ENCODE measurements at places on chromosomes 3 and 15. TPM values are rescaled to one million over a fixed set of nuclear protein-coding genes. Genes with fewer than 3 reads are reported as not detected.

DNA sequence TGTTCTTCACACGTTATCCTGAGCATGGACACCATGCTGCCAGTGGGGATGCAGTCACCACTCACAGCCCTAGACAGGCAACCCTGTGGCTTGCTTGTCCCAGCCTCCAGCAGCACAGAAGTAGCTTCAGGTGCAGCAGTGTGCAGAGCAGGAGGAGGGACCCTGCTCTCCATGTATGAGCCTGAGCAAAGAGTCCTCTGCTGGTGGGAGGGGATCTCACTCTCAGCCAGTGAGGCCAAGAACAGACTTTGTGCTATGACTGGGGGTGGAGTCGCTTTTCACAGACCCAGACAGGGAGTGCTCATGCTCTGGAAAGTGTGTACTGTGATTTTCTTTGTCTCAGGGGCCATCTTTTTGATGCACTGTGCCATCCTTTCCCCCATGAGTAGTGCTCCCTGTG is 66.1 kb upstream of the NDN start:
- H3K4me3 ChIP-seq = no peak overlapping the region
- H3K36me3 ChIP-seq = no peaks in the 10 kb centered on the region
- no peaks in the 10 kb centered on the region for H3K4me1 ChIP-seq
- H3K27ac ChIP-seq = no peak overlapping the region

- H3K4me1 ChIP-seq = peaks cover 23% of the 10 kb centered on the region
- no peaks in the 10 kb centered on the region for H3K27me3 ChIP-seq
- H3K27ac ChIP-seq = no peak overlapping the region
- H3K36me3 ChIP-seq = no peaks in the 10 kb centered on the region
Observed at GRCh38 chr3:58631742-58632141, 34.8 kb downstream of the FAM3D start.

DNA sequence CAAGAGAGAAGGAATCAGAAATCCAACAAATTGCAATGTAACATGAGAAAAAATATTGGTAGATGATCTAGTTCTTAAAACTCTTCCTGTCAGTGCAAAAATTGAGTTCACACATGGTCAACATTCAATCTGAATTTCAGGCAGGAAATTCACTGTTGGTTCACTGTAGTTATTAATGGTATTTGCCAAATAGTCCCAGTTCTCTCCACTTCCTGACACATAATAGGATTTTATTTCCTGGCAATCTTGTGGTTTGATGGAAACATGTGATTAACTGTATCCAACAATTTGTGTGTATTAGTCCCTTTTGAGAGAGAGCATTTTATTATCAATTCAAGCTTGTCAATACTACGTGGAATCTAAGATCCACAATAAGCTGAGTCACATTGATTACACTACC is 1103.1 kb downstream of the ROBO2 start:
- H3K27ac ChIP-seq = no peak overlapping the region
- H3K4me3 ChIP-seq = no peak overlapping the region
- no peak for DNase-seq
- no peaks in the 10 kb centered on the region for H3K4me1 ChIP-seq
- no peaks in the 10 kb centered on the region for H3K36me3 ChIP-seq

GRCh38 chr15:100206643-100207042 is 135.1 kb downstream of the ADAMTS17 start:
- no peaks in the 10 kb centered on the region for H3K27me3 ChIP-seq
- no peak overlapping the region for H3K27ac ChIP-seq
- DNase-seq = no peak
- no peaks in the 10 kb centered on the region for H3K4me1 ChIP-seq
- no peaks in the 10 kb centered on the region for H3K36me3 ChIP-seq
- H3K4me3 ChIP-seq = no peak overlapping the region

DNA sequence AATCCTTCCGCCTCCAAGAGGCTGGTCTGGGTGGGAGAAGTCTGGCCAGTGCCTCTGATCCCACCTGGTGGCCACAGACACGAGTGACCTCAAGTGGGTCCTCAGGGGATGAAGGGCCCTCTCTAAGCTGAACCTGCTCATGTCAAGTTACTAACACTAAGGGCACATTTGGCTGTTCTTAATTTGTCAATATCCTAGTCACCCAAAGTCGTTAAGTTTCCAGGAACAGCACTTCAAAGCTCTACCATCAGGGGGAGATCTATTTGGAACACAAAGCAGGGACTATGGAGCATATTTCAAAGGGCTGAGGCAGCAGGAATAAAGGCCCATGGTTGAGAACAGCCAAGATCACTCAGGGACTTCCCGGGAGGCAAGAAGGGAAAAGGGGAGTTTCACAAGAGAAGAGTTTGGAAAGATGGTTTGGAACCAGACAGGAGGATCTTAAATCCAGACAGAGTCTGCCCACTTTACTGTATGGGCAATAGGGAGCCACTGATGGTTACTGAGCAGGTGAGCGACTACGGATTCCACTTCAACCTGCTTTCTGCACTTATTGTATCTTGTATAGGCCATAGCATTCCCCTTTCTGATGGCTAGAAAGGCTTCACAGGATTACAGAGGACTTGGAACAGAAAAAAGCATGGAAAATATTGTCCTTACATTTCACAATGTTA is 13.7 kb downstream of the OXTR start:
- no peaks in the 10 kb centered on the region for H3K27me3 ChIP-seq
- no peaks in the 10 kb centered on the region for H3K36me3 ChIP-seq
- no peak overlapping the region for H3K27ac ChIP-seq
- no peak overlapping the region for H3K4me3 ChIP-seq

DNA sequence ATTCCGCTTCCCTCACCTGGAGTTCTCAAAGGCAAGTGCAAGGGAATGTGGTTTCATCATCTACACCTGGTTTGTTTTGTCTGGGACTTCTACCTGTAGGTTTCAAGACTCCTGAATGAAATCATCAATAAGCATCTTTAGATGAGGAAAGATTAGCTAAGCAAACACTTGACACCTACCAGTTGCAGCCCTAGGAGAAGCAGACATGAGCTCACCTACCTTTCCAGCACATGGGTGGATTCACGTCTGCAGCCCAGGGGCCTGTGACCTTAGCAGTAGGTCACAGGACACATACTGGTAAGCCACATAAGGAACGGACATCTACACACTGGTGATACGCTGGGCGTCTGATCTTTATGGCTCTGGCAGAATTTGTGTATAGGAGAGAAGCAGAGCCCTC is 26.7 kb downstream of the SLCO2A1 start:
- no peak overlapping the region for H3K4me3 ChIP-seq
- peaks cover 5% of the 10 kb centered on the region for H3K27me3 ChIP-seq
- H3K4me1 ChIP-seq = peaks cover 2% of the 10 kb centered on the region
- H3K36me3 ChIP-seq = no peaks in the 10 kb centered on the region

DNA sequence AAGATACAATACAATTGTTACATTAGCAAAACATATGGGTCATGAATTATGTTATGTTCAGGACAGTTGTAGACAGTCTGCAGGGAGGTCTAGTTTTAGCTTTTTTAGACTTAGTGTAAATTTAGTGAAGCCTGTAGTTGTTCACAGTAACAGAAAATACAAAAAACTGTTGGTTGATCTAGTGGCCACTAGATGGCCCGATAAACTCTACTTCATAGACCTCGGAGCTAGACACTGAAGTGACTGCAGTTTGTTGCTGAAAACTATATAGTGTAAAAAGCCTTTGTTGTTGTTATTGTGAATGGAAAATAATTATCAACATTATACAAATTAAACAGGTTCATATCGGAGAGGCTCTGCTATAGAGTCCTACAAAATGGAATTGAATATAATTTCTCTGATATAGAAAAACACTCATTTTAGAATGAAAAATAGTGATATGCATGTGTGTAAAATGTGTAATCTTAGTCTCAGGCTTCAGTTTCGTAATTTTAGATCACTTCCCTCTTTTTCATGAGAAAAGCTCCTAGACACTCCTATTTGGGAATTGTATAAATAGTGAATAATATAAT is 18.3 kb downstream of the MAGEL2 start:
- H3K4me3 ChIP-seq = no peak overlapping the region
- no peaks in the 10 kb centered on the region for H3K4me1 ChIP-seq
- no peak overlapping the region for H3K27ac ChIP-seq
- no peak for DNase-seq
- no peaks in the 10 kb centered on the region for H3K36me3 ChIP-seq

GRCh38 chr15:29449136-29449535 is 179.5 kb upstream of the NSMCE3 start:
- no peak overlapping the region for H3K27ac ChIP-seq
- no peaks in the 10 kb centered on the region for H3K4me1 ChIP-seq
- DNase-seq = no peak
- H3K4me3 ChIP-seq = no peak overlapping the region
- H3K36me3 ChIP-seq = no peaks in the 10 kb centered on the region
- H3K27me3 ChIP-seq = no peaks in the 10 kb centered on the region

DNA sequence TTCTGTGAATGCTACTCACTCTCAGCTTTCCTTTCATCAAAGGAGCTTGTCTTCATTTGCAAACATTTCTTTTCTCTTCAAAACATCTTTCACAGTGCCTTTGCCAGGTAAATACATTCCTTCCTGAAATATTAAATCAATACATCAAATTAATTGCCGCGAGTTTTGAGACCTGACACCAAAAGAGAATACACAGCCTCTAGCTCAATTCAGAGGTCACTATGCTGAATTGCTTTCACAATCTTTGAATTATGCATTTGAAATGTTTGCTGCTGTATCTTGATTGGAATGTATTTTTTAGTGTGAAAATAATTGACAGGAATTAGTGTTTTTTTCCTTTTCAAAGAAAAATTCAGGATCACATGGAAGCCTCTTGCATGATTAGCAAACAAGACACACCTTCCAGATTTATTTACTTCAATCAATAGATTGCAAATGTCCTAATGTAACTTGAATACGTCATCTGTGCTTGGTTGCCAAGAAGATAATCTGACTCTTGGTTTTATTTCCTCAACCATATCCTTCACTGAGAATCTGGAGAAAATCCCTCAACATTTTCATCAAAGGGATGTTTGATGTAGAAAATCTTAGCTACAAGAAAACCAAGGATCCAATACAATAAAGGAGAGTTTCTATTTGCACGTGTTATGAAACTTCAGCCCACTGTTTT is 83.6 kb downstream of the KCNH8 start:
- H3K27me3 ChIP-seq = no peaks in the 10 kb centered on the region
- H3K4me3 ChIP-seq = no peak overlapping the region
- DNase-seq = no peak
- H3K36me3 ChIP-seq = no peaks in the 10 kb centered on the region
- no peaks in the 10 kb centered on the region for H3K4me1 ChIP-seq
- no peak overlapping the region for H3K27ac ChIP-seq

GRCh38 chr3:128584412-128585020 is 66.1 kb downstream of the RPN1 start:
- no peak overlapping the region for H3K27ac ChIP-seq
- H3K4me3 ChIP-seq = no peak overlapping the region
- no peaks in the 10 kb centered on the region for H3K36me3 ChIP-seq
- peak; percentile 56 for DNase-seq

- H3K4me3 ChIP-seq = no peak overlapping the region
- H3K27ac ChIP-seq = no peak overlapping the region
- DNase-seq = no peak
- no peaks in the 10 kb centered on the region for H3K4me1 ChIP-seq
- H3K27me3 ChIP-seq = peaks cover 8% of the 10 kb centered on the region
Observed at GRCh38 chr15:52683580-52683979, 4.4 kb upstream of the ATOSA start.

DNA sequence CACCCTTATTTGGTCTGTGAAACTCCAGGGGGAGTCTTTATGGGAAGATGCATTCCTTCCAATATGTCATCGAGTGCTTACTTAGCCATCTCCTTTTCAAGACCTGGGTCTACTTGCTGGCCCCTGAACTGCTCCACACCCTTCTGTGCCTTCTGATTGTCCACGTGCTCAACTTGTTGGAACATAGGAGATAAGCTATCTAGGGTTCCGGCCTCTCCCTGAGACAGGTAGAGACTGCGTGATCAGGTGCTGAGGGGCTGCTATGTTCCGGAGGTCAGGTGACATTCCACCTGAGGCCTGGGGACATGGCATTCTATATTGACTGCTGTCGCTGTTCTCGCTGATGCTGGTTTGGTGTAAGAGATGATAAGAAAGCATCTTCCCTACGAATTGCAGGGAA is 65.6 kb downstream of the ATP1B3 start:
- H3K27ac ChIP-seq = no peak overlapping the region
- 0 out of 2 replicates have a peak, but pooled peaks cover 2% of the 10 kb centered on the region for H3K36me3 ChIP-seq
- DNase-seq = no peak
- H3K27me3 ChIP-seq = no peaks in the 10 kb centered on the region
- H3K4me1 ChIP-seq = peaks cover 6% of the 10 kb centered on the region

DNA sequence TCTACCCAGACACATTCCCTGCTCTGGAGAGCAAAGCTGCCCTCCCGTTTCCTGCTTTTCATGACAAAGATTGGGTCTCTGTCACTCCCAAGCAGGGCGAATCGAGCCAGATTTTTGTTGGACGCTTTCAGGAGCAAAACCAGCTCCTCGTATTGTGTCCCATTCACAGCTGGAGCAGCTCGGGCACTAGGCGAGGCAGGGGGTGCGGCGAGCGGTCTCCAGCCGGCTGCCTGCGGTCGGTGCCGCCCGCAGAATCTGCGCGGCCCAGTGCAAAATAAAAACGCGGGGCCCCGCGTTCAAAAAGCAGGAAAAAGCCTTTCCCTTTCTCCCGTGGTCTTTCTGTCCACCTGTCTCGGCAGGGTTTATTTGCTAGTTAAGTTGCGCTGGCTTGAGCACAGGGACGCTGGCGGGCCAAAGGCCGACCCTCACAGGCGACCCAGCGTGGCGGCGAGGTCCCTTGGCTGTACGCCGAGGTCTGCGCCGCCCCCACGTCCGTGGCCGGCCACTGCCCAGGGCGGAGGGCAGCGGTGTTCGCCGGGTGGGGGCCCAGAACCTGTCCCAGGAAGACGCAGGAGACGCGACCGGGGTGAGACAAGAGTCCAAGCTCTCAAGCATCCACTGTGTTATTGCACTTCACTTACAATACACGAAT is 71.2 kb downstream of the CYP19A1 start:
- no peak overlapping the region for H3K27ac ChIP-seq
- H3K4me3 ChIP-seq = peak overlapping the region; percentile 6
- H3K27me3 ChIP-seq = peaks cover 74% of the 10 kb centered on the region
- H3K4me1 ChIP-seq = no peaks in the 10 kb centered on the region
- no peak for DNase-seq

GRCh38 chr3:12961007-12961696 is 112.1 kb downstream of the IQSEC1 start:
- H3K27me3 ChIP-seq = no peaks in the 10 kb centered on the region
- H3K36me3 ChIP-seq = no peaks in the 10 kb centered on the region
- no peak overlapping the region for H3K27ac ChIP-seq
- H3K4me1 ChIP-seq = peaks cover 14% of the 10 kb centered on the region
- no peak for DNase-seq

GRCh38 chr3:120114981-120115380 is 20.7 kb upstream of the GSK3B start:
- no peaks in the 10 kb centered on the region for H3K27me3 ChIP-seq
- H3K4me1 ChIP-seq = peaks cover 12% of the 10 kb centered on the region
- no peak overlapping the region for H3K27ac ChIP-seq
- H3K36me3 ChIP-seq = no peaks in the 10 kb centered on the region

The IGF2BP2 gene
- total RNA-seq = 126 TPM

The SOX14 gene
- not detected for total RNA-seq

The CACNA2D2 gene
- not detected for total RNA-seq

The ALPK3 gene
- total RNA-seq = under 0.01 TPM

The TMC3 gene
- not detected for total RNA-seq

The TM4SF4 gene
- total RNA-seq = 1.6 TPM

The PP2D1 gene
- total RNA-seq = not detected

The ZBTB47 gene
- 10.9 TPM for total RNA-seq
